ENCODE measurements at places on chromosomes 1 and 21. TPM values are rescaled to one million over a fixed set of nuclear protein-coding genes. Genes with fewer than 3 reads are reported as not detected.

Gene OR2G6
- not detected for total RNA-seq

Gene PLPPR4
- total RNA-seq: 3.1 TPM

Gene CHI3L1
- total RNA-seq: 150 TPM

DNA sequence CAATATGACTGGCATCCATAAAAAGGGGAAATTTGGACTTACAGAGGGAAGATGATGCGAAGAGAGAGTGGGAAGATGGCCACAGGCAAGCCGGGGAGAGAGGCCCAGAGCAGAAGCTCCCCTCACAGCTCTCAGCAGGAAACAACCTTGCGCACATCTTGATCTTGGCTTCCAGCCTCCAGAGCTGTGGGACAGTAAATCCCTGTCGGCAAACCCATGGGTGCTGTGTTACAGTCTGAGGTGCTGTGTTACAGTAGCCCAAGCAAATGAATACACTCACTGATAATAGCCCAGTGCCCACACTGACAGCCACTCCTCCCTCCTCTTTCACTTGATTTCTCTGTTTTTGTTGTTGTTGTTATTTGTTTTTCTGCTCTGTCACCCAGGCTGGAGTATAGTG lies 22.4 kb downstream of the CDCA8 start:
- DNase-seq: no peak

- no peak for DNase-seq
These were observed 1704.7 kb downstream of the KCNT2 start for GRCh38 chr1:194903524-194903923.

- no peak for DNase-seq
These were observed 48.4 kb upstream of the C1orf198 start for GRCh38 chr1:230916587-230917283.

GRCh38 chr1:246306415-246307037 lies 200.6 kb downstream of the SMYD3 start:
- no peak for DNase-seq

- no peak for DNase-seq
These were observed 97.4 kb upstream of the GFI1 start for GRCh38 chr1:92583821-92584760.

GRCh38 chr1:55194851-55195250 lies 20.3 kb downstream of the USP24 start:
- DNase-seq: no peak

DNA sequence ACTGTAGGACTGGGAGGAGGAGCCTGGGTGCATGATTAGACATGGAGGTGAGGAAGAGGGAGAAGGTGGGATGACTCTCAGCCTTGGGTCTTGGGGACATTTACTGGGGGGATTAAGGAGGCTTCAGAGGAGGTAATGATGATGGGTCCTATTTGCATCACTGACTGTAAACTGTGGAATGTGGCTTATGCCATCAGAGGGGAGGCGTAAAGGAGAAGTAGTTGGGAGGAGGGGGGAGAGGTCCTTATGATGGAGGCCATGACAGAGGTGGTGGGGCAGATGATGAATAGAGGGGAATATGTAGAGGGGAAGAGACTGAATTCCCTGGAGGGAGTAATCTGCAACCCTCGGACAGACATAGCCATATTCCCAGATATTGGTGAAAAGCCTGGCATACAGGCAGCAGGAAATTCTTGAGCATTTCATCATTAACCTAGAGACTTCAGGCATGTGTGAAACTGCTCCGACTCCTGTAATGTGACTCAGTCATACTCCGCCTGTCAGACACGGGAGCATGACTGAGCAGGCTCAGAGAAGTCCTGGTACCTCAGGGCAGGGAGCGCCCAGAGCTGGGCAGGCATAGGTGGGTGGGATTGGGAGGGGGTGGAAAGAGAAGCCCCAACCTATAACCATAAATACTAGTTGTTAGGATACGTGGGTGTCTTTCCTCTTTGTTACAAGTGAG lies 8.0 kb upstream of the LCE5A start:
- DNase-seq: no peak

DNA sequence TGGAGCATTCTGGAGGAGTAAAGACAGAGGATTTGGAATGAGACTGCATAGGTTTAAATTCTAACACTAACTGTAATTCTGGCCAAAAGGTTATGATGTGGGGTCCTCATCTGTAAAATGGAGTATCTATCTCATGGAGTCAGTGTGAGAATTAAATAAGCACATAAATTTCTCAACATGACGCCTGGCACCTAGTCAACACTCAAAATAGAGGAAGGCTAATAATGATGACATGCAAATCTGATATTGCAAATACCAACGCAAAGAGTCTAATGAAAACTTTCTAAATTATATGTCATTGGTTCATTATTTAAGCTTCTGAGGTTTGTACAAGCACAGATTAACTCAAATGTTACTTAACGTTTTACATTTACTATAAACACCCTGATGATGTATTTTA lies 29.6 kb downstream of the APP start:
- no peak for DNase-seq

GRCh38 chr1:230264342-230264741 lies 161.8 kb downstream of the PGBD5 start:
- no peak for DNase-seq

- DNase-seq: no peak
These were observed 8.2 kb downstream of the MATN1 start for GRCh38 chr1:30715216-30715615.

GRCh38 chr1:82867781-82868180 lies 1067.0 kb downstream of the ADGRL2 start:
- DNase-seq: no peak
